ENCODE measurements at places on chromosomes 5 and 9.
A peak's percentile ranks its signal among the peaks of the same experiment; 100 is the strongest.

DNA sequence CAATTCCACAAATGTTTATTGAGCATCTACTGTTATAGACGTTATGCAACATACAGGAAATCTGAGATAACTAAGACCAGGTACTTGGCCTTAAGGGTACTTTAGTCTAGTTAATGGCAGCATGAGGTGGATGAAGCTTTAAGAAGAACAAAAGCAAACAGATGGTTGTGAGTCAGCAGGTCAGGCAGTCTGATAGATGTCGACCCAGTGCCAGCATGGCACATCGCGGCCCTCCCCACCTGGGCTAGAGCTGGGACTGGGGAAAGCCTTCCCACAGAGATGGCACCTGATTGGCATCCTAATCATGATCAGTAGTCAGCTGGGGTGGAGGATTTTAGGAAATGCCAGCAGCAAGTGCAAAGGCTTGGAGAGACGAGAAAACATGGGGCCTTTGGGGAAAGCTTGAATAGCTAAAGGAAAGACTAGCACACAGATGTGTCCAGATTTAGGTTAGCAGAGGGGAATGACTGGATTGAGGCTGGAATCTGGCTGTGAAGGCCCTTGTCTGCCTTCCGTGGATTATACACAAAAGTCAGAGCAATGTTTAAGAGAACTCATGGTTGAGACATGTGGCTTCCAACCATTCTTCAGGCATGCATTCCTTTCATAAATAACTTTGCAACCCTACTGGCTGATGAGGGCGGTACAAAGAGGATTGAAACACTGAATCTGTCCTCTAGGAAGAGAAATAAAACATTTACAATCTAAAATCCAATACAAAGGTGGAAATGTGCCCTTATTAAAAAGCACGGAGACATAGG lies 395.4 kb upstream of the WWC1 start:
- no peak for DNase-seq

- no peak for DNase-seq
Measured at GRCh38 chr5:173880306-173880985, 7.7 kb upstream of the CPEB4 start.

GRCh38 chr5:73066466-73066865 lies 53.9 kb upstream of the TMEM171 start:
- DNase-seq = no peak

GRCh38 chr9:124180557-124180956 lies 77.2 kb upstream of the NEK6 start:
- no peak for DNase-seq

GRCh38 chr9:114122136-114123027 lies 23.3 kb upstream of the KIF12 start:
- no peak for DNase-seq

GRCh38 chr5:103587185-103587748 lies 24.7 kb upstream of the NUDT12 start:
- DNase-seq = peak; percentile 24

GRCh38 chr9:37683531-37684371 lies 33.0 kb downstream of the FRMPD1 start:
- no peak for DNase-seq

GRCh38 chr5:106940986-106941385 lies 729.8 kb downstream of the EFNA5 start:
- DNase-seq = peak; percentile 47

DNA sequence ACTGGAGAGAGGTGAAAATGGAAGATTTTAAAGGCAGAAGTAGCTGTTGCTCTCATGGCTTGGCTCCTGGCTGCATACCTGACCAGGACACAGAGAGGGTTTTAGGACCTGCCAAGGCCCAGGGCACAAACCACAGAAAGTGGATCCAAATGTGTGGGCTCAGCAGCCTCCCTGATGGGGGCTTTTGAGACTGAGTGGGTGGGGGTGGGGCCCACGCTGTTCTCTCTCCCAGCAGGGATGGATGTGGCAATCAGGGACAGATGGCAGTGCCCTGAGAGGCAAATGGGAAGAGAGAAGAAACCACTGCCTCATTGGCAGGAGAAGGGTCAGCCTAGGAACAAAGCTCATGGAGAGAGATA lies 34.9 kb upstream of the TIFAB start:
- no peak for DNase-seq

GRCh38 chr5:151741678-151742423 lies 16.6 kb downstream of the ATOX1 start:
- peak; percentile 41 for DNase-seq

GRCh38 chr5:79689541-79690466 lies at the start of gene CMYA5:
Gene CMYA5 (plus strand): TSS chr5:79689836. CDS start chr5:79689908, 72 bp downstream.
- no peak for DNase-seq

GRCh38 chr5:133602835-133603380 lies 9.4 kb downstream of the FSTL4 start:
- no peak for DNase-seq

- no peak for DNase-seq
Measured at GRCh38 chr5:122924203-122924602, 78.8 kb downstream of the SNX24 start.

DNA sequence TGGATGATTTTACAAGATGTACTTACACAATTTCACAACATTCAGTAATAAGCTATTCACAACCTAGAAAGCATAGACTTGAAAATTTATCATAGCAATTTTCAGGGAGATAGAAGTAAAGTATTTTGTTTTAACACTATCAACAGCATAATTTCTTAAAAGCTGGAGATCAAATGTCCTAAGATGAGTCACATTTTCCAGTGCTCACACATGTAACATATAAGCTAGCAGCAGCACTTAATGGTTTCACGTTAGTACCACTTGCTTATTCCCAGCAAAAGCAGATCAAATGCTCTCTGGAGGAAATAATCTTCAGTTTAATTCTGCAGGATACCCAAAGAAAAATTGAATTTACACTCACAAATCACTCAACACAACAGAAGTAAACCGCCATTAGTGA lies 6.5 kb downstream of the OR13C8 start:
- no peak for DNase-seq

GRCh38 chr9:98656511-98656910 lies 52.2 kb downstream of the GABBR2 start:
- DNase-seq = no peak

DNA sequence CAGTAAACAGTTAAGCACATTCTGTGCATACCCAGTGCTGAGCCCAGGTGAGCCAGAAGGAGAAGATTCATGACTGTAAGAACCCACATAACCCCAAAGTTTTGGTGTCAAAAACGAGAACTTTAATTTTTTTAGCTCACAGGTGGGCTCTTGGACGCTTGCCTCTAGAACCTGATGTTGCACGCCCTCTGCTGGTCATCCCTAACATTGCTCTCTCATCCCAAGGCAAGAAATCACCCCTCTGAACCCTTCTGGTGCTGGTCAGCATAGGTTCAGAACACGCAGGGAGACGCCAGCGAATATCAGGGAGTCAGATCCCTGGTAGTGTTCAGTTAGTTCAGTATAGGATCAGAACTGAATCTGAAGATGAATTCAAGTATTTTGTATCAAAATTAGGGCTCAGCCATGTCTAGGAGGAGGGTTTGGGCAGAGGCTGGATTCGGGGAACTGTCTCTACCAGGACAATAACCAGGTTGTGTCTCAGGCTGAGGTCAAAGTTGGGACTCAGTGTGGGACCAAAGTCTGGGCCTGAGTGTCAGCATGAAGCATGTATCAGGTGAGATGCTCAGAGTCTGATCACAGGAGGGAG lies 4.1 kb upstream of the DNAJB5 start:
- DNase-seq = peak; percentile 41

GRCh38 chr5:58117542-58117941 lies 342.3 kb downstream of the PLK2 start:
- no peak for DNase-seq

DNA sequence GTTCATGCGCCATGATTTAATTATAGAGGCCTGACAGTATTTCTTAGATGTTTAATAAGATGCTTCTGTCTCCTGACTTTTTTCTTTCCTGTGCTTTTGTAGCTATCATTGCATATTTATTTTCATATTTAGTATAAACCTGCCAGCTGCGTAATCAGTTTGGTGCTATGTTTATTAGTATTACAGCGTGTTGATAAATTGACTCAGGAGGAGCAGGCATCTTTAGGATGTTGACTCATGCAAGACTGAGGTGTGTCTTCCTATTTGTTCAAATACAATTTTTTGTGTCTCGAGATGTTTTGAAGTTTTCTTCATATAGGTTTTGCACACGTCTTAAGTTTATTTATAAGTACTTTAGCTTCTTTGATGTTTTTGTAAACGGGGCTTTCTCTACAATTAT lies 35.9 kb upstream of the EXOC3 start:
- DNase-seq = no peak

DNA sequence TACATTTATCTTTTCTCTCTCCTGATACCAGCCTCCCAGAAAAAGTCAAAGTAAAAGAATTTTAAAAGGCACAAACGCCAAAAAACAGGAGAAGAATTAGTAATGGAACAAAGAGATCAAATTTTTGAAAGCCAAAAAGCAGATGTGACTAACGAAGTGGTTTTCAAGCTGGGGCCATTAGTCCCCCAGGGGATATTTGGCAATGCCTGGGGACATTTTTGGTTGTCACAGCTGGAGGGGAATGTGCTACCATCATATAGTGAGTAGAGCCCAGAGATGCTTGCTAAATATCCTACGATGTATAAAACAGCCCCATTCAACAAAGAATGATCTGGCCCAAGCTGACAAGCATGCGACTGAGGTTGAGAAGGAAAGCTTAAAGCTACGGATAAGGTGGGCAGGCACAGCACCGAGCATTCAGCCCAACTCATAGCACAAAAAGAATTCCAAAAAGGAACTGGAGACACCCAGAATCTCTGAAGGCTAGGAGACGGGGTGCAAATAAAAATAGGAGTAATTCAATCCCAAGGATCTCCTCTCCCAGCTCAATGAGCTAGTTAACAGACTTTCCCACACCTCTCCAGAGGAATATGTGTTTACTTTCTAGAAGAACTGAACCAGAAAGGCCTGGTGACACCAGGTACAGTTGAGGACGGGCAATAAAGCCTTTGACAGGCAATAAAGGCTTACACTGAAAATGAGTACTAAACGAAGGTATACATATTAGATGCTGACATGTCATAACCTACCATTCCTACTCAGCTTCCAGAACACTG lies 269.0 kb downstream of the DENND1A start:
- no peak for DNase-seq

DNA sequence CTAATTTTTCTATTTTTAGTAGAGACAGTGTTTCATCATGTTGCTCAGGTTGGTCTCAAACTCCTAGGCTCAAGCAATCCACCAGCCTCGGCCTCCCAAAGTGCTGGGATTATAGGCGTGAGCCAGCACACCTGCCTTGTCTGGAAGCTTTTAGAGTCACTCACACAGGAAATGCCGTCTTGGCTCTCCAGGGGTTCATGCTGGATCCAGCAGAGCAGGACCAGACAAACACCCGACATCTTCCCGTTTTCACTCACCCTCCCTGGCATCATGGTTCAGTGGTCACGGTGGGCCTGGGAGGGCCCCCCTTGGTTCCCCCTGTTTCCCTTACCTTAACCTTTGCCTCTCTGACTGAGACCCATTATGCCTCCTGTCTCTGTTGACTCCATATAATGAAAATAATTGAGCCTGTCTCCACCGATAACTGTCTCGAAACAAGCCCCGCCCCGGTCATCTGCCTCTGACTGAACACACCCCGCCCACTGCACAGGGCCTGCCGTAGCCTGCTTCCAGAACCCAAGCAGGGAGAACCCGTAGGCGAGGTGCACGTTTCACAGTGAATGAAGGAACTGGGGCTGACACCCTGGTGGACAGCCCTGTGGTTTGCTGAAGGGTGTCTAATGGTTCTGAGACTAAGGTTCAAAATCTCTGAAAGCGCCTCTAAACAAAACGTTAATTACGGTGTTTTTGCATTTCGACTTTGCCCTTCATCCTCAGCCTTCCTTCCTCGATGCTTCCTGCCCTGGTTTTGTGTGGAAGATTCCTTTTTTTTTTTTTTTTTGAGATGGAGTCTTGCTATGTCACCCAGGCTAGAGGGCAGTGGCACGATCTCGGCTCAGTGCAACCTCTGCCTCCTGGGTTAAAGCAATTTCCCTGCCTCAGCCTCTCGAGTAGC lies 39.7 kb upstream of the SPRY4 start:
- DNase-seq = peak; percentile 90

- no peak for DNase-seq
Measured at GRCh38 chr9:120922404-120923195, 4.0 kb downstream of the TRAF1 start.

DNA sequence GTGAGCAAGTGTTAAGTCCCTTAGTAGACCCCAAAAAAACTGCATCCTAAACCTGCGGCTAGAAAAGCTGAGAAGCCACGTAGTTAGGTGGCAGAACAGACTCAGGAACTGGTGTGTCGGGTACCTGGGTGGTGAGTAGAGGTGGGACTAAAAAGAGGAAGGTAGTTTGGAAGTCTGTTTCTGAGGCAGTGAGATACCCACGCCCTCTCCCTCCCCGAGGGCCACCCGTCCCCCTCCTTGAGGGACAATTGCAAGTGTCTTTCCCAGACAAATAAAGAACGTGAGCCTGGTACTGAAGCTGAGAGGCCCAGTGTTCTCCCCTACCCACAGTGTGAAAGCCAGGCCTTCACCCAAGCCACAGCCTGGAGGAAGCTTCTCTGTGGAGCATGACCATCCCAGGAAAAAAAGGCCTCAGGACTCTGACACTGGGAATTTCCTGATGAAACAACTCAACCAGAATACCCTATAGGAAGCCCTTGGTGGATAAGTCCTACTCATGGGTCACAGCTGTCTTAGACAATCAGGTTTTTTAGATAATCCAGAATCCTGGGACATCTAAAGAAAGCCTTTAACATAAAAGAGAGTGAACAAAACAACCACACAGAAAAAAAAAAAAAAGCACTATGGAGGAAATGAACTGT lies 7.0 kb upstream of the CD74 start:
- DNase-seq = no peak

GRCh38 chr5:122773619-122774018 lies 1.3 kb upstream of the SNX2 start:
- DNase-seq = peak; percentile 5

DNA sequence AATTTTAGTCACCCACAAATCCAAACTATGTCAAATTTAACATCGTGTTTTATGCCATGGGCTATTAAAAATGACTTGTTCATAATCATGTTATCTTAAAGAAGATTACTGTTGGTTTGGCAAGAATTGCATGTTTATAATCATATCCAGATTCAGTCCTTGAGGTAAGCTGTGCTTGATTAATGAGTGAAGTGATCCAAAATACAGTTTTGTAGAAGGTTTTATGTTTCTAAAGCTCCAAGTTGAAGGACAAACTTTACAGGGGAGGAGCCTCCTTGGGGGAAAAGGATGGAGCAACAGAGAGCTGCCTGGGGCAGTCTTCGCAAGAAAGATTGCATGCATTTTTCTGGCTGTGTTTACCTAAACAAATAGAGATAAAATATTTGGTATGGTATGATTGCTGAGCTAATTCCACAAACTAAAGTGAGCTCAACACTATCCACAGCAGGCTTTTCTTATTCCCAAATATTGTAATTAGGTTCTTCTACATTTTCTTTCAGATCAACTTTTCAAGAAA lies 189.5 kb upstream of the TYRP1 start:
- DNase-seq = no peak

DNA sequence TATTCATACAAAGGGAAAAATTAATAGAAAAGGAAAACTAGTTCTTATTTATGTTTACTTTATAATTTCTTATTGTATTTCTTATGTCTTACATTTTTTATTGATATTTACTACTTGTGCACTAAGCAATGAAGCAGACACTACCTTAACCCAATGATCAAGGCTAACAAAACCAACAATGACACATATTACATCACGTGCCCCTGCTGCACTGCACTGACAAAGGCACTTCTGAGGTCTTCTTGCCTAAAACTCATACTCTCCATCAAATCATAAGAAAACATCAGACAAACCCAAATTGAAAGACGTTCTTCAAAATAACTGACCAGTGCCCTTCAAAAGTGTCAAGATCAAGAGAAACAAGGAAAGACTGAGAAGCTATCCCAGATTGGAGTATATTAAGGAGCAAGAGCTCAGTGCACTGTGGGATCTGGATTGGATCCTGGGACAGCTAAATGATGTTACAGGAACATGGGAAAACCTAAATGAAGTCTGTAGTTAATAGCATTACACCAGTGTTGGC lies 230.9 kb downstream of the AUH start:
- DNase-seq = no peak

Measured in Caki2 (cell line).